ENCODE measurements at places on chromosomes 7 and 10. TPM values are rescaled to one million over a fixed set of nuclear protein-coding genes. Genes with fewer than 3 reads are reported as not detected.

The POLR2J gene
- 16.9 TPM for total RNA-seq

DNA sequence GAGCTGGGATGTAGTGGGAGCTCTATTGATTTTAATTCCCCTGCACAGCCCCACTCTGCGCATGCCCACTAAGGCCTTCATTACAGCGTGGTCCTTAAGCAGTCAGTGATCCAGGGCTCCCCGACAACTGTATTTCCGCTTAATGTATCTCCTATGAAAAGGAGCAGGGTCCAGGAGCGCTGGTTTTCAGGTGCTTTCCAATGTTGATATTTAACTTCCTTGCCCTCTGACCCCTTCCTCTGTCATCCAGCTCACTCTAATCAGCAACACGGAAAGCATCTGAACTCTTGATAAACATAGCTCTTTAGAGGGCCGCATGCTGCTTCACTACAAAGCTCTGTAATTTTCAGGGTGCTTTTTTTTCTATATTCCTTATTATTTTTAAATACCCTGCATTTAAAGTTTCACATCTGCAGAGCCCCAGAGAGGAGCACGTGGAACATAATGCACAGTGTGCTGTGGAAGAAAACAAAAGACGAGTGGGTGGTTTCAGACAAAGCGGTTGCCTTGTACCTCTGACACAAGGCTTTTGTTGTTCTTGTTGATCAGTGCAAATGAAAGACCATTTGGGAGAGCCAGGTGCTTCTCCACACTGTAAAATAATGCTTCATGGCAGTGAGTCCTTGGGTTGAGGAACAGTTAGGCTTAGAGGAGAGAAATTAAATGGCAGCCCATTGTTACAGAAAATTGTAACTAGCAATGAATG is 465.9 kb upstream of the CELF2 start:
- no peaks in the 10 kb centered on the region for H3K4me1 ChIP-seq
- no peaks in the 10 kb centered on the region for H3K36me3 ChIP-seq
- no peak overlapping the region for H3K27ac ChIP-seq

DNA sequence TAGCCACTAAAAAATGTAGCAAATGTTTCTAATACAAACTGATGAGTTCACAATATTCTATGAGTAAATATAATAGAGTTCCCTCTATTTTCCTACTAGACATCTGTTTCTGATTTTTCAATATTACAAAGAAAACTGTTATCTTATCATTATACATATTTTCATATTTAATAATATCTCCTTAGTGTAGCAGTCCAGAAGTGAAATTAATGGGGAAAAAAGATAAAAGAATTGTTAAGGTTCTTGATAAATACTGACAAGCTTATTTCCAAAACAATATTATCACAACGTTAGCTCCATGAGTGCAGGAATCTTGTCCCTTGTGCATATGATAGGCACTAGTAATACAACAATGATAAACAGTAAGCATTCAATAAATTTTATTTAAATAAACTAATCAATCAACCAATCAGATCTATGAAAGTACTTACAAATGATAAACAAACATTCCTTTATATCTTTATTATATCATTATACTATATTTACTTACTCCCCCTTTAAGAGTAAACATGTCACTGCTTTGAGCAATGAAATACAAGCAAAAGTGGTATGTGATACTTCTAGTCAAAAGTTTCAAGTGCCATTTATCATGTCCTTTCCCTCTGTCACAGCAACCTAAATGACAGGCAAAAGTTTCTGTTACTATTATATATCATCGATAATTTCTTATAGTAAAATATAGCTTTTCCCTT is 103.1 kb downstream of the IMMP2L start:
- no peak overlapping the region for H3K27ac ChIP-seq
- no peaks in the 10 kb centered on the region for H3K4me1 ChIP-seq
- no peak overlapping the region for H3K4me3 ChIP-seq
- DNase-seq, result no peak
- H3K27me3 ChIP-seq, result no peaks in the 10 kb centered on the region
- no peaks in the 10 kb centered on the region for H3K36me3 ChIP-seq

DNA sequence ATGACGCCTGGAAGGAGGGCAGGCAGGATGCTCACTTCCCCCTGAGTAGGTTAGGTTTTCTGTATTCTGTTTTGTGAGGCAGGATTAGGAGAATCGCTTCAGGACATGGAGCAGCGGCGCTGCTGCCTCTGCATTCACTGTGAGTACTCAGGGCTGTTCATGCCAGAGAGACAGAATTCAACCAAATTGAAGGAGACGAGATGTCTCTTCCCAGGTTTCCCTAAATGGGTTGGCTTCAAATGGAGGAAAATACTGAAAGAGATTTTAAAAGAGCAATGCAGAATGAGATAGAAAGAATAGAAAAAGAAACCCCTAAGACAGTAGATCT is 21.9 kb upstream of the CNPY1 start:
- H3K27ac ChIP-seq, result no peak overlapping the region
- no peaks in the 10 kb centered on the region for H3K36me3 ChIP-seq
- no peak for DNase-seq
- H3K27me3 ChIP-seq, result no peaks in the 10 kb centered on the region
- H3K4me1 ChIP-seq, result no peaks in the 10 kb centered on the region

GRCh38 chr7:81790120-81790500 is 20.3 kb upstream of the HGF start:
- H3K27ac ChIP-seq, result no peak overlapping the region
- no peaks in the 10 kb centered on the region for H3K36me3 ChIP-seq
- H3K27me3 ChIP-seq, result no peaks in the 10 kb centered on the region
- H3K4me3 ChIP-seq, result no peak overlapping the region
- H3K4me1 ChIP-seq, result no peaks in the 10 kb centered on the region

DNA sequence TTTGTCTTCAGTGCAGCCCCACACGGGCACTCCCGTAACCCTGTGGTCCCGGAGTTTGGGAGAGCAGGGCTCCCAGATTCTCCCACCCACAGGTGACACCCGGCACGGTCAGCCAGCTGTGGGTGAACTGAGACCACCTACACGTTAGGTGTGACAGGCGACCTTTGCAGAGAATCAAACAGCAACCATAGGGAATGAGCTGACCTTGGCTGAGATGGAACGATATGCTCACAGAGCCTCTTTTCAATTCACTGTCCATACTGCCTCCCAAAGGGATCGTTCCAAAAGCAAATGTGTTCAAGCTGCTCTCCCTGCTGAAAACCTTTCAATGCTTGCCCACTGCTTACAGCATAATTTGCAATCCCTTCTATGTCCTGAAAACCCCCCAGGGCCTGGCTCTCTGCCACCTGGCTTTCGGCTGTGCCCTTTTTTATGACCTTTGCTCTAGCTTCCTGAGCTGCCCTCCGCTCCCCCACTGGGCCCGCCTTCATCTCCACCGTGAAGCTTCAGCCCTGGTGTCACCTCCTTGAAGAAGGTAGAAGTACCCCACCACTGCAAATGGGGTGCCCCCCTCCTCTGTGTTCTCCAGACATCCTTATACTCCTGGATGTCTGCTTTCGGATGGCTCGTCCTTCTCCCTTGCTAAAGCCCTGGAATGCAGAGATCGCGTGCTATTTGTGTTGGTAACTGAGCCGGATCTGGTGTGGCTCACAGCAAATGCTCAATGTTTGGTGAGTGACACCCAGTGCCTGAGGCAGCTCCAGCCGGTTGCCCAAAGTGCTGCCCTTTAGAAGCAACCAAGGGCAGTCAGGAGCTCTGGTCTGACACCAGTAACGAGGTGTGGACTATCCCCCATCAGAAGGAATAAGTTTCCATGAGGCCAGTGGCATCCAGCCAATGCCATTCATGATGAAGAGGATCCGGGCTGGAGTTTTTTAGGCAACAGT is 90.4 kb downstream of the KIAA1549 start:
- H3K27me3 ChIP-seq, result no peaks in the 10 kb centered on the region
- peak overlapping the region; percentile 18 for H3K27ac ChIP-seq
- H3K4me1 ChIP-seq, result peaks cover 4% of the 10 kb centered on the region
- DNase-seq, result peak; percentile 38
- H3K4me3 ChIP-seq, result no peak overlapping the region
- H3K36me3 ChIP-seq, result no peaks in the 10 kb centered on the region

DNA sequence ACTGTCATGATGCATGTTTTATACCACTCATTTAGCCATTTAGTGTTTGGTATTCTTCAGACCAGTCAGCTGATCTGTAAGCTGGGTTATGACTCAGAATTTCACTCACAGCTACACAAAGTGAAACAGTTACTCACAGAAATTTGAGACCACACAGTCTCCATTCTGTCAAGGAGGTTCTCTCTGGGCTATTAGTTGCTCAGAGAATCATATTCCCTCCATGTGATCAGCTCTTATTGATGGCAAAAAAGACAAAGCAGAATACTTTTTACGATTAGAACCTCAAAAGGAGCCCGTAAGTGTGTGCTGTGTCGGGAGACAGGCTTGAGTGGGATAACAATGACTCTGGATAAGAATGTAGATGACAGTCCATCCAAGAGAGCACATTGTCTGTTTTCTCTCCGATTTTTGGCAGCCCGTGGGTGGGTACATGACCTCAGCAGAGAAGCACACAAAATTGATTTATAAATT is 277.6 kb upstream of the SORCS1 start:
- no peak overlapping the region for H3K27ac ChIP-seq
- no peaks in the 10 kb centered on the region for H3K36me3 ChIP-seq
- no peak for DNase-seq

The C7orf57 gene
- total RNA-seq, result not detected

- H3K4me1 ChIP-seq, result no peaks in the 10 kb centered on the region
- H3K27me3 ChIP-seq, result no peaks in the 10 kb centered on the region
- H3K4me3 ChIP-seq, result no peak overlapping the region
- H3K36me3 ChIP-seq, result no peaks in the 10 kb centered on the region
- peak overlapping the region; percentile 81 for H3K27ac ChIP-seq
These were observed 16.1 kb upstream of the HIBADH start for GRCh38 chr7:27678617-27679260.

DNA sequence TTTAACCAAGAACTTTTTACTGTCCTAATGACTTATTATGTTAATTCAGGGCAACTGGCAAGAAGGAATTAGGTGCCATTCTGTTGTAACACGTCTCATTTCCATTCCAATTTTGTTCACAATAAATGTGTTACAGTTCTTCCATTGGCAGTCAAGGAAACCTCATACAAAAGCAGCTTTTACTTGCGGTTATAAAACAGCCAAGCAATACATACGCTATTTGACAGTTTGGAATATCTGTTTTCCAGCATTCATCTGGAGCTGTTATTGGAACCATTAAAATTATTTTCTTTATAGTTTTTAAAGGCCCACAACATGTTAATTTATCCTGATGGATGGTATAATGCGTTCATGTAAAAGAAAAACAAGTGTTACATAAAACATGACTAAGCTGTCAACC is 33.3 kb downstream of the MTERF1 start:
- H3K27me3 ChIP-seq, result no peaks in the 10 kb centered on the region
- no peak for DNase-seq
- H3K36me3 ChIP-seq, result no peaks in the 10 kb centered on the region
- H3K27ac ChIP-seq, result no peak overlapping the region
- no peak overlapping the region for H3K4me3 ChIP-seq
- no peaks in the 10 kb centered on the region for H3K4me1 ChIP-seq

The ZPBP gene
- total RNA-seq, result not detected

DNA sequence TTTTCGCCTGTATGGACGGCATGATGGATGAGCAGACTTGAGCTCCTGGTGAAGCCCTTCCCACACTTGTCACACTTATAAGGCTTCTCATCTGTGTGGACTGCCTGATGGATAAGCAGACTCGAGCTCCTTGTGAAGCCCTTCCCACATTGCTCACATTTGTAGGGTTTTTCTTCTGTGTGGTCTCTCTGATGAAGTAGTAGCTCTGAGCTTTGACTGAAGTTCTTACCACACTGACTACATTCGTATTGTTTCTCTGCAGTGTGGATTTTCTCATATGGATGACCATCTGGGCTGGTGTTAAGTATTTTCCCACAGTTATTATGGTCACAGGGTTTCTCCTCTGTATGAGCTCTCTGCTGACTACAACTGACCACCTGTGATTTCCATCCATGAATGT is 17.2 kb downstream of the ZNF239 start:
- H3K4me3 ChIP-seq, result no peak overlapping the region
- no peaks in the 10 kb centered on the region for H3K27me3 ChIP-seq
- no peaks in the 10 kb centered on the region for H3K36me3 ChIP-seq
- H3K4me1 ChIP-seq, result no peaks in the 10 kb centered on the region

The LAMB1 gene
- total RNA-seq, result 221 TPM

- no peaks in the 10 kb centered on the region for H3K4me1 ChIP-seq
- no peak overlapping the region for H3K4me3 ChIP-seq
- H3K27me3 ChIP-seq, result no peaks in the 10 kb centered on the region
- H3K36me3 ChIP-seq, result no peaks in the 10 kb centered on the region
These were observed 51.2 kb downstream of the INSYN2A start for GRCh38 chr10:127145173-127145572.

DNA sequence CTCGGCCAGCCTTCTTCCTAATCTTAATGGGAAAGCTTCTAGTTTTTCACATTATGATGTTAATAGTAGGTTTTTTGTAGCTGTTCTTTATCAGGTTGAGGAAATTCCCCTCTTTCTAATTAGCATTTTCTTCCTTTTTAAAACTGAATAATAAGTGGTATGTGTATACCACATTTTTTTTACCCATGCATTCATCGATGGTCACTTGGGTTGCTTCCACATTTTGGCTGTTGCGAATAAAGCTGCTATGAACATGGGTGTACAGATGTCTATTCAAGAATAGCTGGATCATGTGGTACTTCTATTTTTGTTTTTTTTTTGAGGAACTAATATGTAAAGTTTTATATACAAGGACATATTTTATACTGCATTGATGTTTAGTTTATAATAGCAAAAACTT is 44.3 kb downstream of the NRF1 start:
- H3K36me3 ChIP-seq, result no peaks in the 10 kb centered on the region
- no peaks in the 10 kb centered on the region for H3K27me3 ChIP-seq
- no peak overlapping the region for H3K27ac ChIP-seq
- H3K4me3 ChIP-seq, result no peak overlapping the region

The ARL4A gene
- 81.2 TPM for total RNA-seq

The ZNF789 gene
- 18.0 TPM for total RNA-seq

GRCh38 chr7:106840342-106840741 is 24.7 kb upstream of the PIK3CG start:
- H3K4me1 ChIP-seq, result no peaks in the 10 kb centered on the region
- no peak overlapping the region for H3K4me3 ChIP-seq
- H3K36me3 ChIP-seq, result no peaks in the 10 kb centered on the region
- no peak overlapping the region for H3K27ac ChIP-seq
- H3K27me3 ChIP-seq, result no peaks in the 10 kb centered on the region

DNA sequence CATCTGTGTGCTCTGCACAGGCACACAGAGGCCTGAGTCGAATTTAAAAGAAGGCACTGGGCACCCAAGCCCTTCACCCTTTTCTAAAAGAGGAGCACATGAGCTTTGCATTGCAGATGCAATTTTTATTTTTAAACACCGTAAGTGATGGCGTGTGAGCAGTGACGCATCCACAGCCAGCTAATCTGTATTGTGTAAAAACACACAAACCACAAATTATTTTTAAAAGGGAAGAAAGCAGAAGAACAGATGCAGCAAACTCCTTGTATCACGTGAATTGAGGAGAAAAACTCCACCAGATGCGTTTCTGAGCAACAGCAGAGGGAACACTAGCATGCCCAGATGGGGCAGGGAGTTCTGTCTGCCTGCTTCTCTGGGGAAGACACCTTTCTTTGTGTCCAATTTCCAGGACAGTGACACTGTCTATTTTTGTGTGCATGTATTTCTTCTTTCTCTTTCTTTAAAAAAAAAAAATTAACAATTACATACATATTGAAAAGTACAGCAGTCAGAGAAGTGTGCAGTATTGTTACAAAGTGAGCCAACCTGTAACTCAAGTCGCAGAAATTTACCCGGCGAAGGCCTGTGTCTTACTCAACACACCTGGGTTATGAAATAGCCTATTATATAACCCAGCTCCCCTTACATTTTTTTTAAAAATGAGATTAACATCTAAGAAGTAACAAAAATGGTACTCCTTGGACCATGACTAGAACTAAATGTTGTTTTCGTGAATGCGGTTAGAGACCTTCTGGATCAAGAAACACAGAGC is 39.2 kb downstream of the EEPD1 start:
- H3K4me3 ChIP-seq, result no peak overlapping the region
- H3K27ac ChIP-seq, result peak overlapping the region; percentile 84
- no peaks in the 10 kb centered on the region for H3K36me3 ChIP-seq
- H3K27me3 ChIP-seq, result no peaks in the 10 kb centered on the region

The SPDYE11 gene
- total RNA-seq, result 0.14 TPM
